ENCODE measurements at places on chromosomes 6 and 20.

DNA sequence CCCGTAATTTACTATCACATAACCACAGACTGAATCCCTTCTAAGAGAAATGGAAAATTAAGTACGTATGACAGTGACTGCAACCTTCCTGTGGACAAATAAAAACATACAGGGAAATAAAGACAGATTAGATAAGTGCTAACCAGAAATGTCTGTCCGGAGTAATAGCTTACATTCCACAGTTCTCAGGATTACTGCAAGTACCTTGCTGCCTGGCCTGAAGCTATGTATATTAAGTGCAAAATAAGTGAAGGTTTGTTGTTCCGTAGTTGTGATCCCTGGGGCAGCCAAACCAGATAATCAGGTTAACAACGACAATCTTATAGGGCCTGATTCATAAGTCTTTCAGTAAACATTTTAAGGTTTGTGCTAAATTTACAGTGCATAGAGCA is 2.8 kb downstream of the NEDD9 start:
- no peak for DNase-seq

DNA sequence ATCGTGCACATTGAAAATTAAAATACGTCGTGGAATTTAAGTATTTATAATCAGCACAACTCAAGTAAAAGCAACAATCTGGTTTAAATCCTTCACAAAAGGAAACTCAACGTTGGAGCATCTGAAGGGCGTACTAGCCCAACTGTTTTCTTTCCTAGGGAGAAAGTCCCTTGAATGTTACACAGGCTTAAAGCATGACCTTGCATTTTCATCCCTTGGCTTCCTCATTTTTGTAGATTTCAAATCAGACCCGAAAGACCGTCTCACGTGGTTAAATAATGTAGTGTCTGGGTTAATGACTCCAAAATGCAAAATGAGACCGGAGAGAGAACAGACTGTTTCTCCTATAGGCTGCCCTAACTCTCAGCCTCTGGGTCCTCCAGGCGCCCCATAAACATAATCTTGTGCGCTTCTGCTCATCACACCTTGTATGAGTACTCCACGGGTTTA is 249.2 kb upstream of the RREB1 start:
- DNase-seq = no peak

DNA sequence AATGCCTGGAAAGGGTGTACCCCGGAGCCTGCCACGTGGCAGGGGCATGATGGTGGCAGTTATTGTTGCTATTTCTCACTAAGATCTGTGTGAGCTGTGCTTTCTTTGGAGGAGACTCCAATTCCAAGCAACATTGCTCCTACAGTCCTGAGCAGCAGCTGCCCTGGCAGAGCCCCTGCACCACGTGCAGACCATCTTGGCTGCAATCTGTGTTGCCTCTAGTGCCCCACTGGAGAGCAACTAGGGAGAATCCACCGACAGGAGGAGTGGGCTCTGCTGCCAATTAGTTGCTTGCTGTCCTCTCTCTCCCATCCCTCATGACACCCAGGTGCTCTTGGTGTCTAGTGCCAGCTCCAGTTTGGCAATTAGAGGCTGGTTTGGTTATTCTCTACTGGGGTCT is 116.0 kb downstream of the PXDC1 start:
- DNase-seq = no peak

GRCh38 chr6:41228616-41229015 is 467 bp downstream of the TREML4 start:
- no peak for DNase-seq

DNA sequence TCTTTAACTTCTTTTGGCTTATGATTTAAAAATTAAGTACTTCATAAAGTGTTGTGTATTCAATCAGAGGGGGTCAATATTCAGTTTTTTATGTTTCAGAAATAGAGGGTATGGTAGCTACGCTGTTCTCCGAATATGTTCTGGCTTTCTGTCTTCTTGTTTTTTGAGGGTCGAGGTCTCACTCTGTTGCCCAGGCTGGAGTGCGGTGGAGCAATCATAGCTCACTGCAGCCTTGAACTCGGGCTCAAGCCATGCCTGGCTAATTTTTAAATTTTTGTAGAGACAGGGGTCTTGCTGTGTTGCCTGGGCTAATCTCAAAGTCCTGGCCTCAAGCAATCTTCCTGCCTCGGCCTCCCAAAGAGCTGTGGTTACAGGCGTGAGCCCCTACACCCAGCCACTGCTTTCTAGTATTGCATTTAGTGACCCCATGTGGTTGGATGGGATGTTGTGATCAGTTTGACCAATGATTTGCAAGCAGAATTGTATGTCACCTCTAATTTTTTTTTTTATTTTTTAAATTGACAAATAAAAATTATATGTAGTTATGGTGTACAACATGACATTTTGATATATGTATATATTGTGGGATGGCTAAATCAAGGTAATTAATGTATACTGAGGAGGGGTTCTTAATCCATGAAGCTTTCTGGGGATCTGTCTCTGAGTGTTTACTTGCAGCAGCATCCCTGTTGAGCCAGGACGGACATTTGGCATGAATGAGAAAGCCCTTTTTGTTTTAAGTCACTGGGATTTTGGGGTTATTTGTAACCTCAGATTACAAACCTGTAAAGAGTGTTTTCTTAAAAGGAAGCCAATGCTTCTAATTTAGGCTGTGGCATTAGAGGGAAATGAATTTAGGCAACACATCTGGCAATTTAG is 38.5 kb upstream of the DEK start:
- DNase-seq = no peak

DNA sequence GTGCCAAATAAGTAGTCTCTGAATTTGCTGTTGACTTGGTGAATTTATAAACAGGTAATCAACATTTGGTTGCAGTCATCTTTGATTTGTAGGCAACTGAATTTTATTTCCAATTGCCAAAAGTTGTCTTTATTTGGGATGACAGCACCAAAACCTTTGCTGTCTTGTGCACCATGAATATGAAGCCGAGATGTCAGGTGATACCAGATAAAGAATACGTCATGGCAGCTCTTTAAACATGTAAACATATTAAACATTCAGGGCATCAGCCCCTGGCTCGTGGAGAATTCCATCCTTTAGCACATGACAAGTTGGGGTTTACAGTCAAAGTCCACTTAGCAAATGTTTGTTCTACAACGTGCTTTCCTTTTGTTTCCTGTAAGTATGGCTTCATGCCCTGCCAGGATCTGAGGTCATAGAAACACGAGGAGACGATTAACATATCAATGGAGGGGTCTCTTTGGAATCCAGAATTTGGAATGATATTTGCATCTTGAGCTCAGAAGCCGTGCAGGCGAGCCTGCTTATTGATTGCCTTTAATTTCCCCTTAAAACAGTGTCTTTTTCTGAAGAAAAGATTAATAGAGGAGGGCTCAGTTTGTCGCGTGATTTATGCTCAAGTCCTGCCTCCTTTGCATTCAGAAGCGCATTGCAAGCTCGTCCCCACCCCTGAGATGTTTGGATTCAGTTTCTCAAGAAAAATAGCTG is 170.2 kb upstream of the ZNF217 start:
- DNase-seq = no peak

- DNase-seq = no peak
These were observed 43.9 kb upstream of the DEK start for GRCh38 chr6:18308070-18308735.

- DNase-seq = no peak
These were observed 74.2 kb upstream of the DSP start for GRCh38 chr6:7467007-7467897.

All from spinal cord (tissue), 10 donors.